ENCODE measurements at places on chromosomes 6 and 20.

GRCh38 chr20:58070664-58071196 is 157.7 kb downstream of the ANKRD60 start:
- no peak for DNase-seq

DNA sequence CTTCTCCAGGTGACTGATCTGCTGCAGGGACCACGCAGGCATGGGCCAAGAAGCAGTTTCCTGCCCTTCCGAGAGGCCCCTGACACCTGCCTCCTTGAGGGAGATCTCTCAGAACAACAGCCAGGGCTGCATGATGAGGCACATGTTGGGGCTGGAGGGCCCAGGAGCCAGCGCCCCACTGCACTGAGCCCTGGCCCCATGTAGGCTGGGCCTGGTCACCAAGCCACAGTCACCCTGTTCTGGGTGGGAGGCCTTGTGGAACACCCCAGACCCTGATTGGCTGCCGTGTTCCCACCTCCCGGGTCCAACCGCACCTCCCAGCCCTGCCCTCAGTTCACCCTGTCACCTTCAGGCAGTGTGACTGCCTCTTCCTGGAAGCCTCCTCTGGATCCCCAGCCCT is 174.2 kb downstream of the TAF4 start:
- no peak for DNase-seq

DNA sequence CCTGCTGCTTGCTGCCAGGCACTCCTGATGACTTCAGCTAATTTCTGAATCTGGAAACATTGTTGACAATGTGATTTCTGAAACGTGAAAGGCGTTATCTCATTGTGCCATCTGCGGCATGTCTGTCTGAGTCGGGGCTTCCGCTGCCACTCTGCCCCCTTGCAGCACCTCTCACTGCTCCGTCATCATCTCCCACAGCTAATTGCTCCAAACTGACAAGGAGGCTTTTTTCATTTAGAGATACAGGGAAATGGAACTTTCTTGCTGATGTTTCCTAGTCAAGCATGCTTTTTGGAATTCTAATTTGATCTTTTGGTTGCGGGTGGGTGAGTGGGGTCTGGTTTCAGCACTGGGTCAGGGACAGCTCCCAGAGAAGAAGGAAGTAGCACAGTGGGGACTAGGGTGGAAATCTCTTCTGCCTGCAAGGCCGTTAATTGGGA is 233.5 kb downstream of the DHX35 start:
- no peak for DNase-seq

DNA sequence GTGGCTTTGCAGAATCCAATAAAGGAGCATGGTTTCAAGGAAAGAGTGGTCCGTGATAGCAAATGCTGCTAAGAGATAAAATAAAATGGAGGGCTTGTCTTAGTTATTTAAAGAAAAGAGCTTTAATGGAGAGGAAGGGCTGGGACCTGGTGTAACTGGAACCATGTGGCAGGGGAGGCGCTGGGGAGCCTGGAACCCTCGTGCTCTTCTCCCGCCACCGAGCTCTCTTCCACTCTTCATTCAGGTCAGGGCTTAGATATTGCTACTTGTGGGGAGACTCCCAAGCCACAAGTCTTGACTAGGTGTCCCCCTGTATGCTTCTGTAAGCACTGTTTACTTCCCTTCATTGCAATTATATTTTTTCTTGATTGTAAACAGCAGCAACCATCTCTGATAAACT is 15.2 kb upstream of the ARFGEF3 start:
- DNase-seq: no peak

DNA sequence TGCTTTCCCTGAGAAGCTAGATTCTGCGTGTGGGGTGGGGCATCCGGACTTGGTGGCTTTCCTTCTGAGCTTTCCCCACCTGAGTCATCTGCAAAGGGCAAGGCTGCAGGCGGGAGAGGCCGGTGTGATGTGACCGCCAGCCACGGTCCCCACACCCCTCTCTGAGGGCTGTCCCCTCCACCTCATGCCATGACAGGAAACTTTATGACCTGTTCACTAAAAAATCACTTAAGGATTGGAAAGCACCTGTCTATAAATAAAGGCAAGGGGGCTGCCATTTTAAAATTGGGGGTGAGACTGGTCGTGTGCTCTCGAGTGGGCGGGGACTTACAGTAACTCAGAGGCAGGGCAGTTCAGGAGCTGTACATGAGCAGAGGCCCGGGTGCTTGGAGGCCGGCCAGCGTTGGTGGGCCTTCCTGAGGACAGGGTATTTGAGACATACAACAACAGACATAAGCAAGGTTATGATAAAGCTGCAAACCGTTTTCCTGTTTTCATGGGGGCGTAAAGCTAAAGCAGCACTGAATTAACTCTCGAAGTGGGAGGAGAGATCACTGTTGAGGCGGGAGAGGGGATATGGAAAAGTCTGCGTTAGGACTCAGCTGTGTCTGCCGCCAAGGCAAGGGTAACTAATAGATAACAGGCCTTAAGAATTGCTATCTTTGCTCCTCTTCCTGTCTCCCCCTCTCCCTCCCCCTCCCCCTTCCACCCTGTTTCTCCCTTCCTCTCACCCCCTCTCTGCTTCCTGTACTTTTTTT is 16.1 kb upstream of the SERPINB1 start:
- DNase-seq: peak; percentile 44

DNA sequence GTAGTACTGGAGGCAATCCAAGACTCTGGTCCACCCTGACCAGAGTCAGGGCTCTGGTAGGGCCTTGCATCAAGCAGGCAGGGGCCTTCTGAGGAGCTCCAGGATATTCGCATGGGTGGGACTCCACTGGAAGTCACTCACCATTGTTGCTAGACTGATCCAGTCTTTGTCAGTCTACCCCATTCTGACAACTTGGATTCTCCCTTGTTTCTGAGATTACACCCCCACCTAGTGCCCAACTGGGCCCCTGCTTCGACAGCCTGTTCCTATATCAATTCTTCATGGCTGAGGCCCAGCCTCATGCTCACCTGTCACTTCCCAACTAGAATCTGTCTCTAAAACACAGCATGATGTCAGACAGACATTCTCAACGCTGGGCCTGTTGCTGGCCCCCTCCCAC is 5.2 kb downstream of the SLC35D3 start:
- no peak for DNase-seq

- DNase-seq: no peak
These were observed 555.8 kb downstream of the PKHD1 start for GRCh38 chr6:51531623-51532022.

DNA sequence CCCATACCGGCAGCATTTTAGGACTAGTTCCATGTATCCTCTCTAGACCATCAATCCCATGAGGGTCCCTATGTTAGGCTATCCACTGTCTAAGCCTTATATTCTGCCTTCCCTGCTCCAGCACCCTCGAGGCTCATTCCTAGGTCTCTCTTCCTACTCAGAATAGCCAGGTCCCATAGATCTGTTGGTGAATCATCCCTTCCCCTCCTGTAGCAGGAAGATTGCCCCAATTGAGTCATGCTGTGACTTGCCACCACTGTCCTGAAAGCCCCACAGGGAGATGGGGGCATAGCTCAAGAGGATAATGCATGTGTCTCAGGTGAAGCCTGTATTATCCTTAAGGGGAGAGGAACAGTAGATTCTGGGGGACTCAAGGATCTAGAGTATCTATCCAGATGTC is 143.1 kb upstream of the MOCS1 start:
- no peak for DNase-seq

- no peak for DNase-seq
These were observed 132.4 kb downstream of the PTPRT start for GRCh38 chr20:43057317-43057716.

- DNase-seq: no peak
These were observed 110.4 kb upstream of the IYD start for GRCh38 chr6:150258381-150258780.

GRCh38 chr6:79949233-79949632 is 1.9 kb upstream of the ELOVL4 start:
- DNase-seq: no peak

GRCh38 chr6:154824076-154824475 is 90.9 kb downstream of the SCAF8 start:
- DNase-seq: no peak

DNA sequence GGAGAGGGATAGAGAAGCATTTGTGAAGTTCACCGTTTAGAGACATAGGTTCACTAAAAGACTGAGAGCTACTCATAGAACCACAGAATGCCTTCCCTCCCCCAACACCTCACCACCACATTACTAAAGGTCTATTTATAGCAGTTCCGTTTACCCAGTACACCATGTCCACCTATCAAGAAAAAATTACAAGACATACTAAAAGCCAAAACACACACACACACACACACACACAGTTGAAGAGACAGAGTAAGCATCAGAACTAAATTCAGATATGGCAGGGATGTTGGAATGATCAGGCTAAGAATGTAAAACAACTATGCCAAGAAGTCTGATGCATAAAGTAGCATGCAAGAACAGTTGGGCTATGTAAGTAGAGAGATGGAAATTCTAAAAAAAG is 52.3 kb downstream of the SLC22A3 start:
- DNase-seq: no peak

DNA sequence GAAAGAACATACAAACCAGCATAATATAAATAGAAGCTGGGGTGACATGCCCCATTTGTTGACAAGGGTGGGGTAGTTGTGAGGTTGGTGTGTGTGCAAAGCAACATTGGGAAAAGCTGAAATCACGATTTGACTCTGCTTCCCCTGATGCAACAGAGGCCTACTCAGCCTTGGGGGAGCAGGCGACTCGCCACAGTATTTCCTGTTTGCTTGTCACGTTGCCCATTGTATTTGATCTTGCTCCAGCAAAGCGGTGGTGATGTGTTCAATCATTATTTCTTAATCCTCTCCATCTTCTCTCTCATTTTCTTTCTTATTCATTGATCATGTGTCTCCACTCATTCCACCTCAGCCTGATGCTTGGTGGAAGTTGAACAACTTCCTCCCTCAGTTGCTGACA is 165.8 kb upstream of the CITED2 start:
- peak; percentile 19 for DNase-seq

DNA sequence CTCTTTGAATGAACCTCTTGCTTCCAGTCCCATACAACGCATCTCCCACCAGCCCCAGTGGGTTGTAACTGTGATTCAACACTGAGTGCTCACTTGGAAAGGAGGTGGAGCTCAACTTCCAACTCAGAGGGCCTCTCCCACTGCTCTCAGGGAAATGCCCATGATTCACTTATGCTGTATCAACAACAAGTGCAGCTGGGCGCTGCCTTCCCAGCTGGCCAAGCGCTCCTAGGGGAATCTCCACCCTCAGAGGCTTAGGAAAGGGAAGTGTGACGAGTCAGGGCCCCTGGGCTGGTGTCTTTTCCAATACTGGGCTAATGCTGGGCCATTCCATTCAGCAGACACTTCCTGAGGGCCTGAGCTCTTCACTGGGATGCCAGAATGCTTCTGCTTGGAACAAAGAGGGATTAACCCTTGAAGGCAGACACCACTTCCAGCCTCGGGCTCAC is 8.1 kb upstream of the OCSTAMP start:
- DNase-seq: no peak

DNA sequence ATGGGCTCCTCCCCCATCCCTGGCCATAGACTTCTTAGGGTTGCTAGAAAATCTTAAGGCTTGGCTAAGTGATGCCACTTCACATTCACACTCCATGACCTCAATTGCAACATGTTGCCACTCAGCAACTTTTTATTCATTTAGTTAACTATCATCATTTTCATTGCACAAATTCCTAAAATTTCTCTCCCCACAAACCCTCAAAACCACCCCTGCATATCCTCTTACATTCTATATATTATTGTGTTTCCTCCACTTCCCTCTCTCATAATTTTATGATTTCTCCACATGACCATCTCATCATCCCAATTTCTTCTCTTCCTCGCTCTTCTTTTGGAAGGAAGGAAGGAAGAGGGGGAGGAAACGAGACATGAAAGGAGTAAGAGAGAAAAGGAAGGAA is 436.0 kb downstream of the HACE1 start:
- DNase-seq: no peak

GRCh38 chr6:71038711-71039344 is 82.0 kb upstream of the B3GAT2 start:
- DNase-seq: no peak

DNA sequence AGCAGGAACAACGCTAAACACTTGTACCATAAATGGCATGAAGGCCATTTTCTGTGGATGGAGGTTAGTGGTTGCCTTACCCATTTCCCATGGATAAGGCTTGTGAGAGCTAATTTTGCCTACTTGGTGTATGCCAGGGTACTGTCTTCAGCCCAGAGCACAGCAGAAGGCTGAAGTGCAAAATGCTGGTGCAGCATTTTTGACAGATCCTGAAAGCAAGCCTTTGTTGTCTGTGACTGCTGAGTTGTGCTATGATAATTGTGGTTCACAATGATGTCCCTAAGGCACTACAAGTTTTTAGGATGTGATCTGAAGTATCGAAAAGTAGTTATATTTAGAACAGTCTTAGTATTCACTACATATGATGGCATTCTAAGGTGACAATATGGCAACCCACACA is 14.7 kb upstream of the HMGN3 start:
- no peak for DNase-seq

- DNase-seq: no peak
These were observed 838.2 kb downstream of the MAFB start for GRCh38 chr20:39850821-39851330.

- DNase-seq: no peak
These were observed 252.7 kb downstream of the DHX35 start for GRCh38 chr20:39214828-39215227.

DNA sequence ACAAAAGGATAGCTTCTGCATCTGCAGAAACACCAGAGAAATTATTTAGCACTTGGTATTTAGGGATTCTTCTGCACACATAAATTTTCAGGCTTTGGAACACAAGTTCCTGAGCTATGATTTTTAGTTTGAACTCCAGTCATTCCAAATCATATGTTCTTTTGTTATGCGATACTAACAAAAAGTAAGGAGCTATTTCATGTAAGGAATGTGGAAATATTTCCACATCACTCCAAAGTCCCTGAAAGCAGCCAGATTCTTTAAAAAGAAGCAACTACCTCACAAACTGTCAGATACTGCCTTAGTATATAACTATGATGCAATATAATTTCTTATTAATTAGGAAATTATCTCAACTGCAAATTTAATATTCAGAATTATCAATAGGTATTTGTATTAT is 106.9 kb downstream of the RNGTT start:
- DNase-seq: no peak

GRCh38 chr6:84801250-84801649 is 36.9 kb upstream of the TBX18 start:
- DNase-seq: no peak

DNA sequence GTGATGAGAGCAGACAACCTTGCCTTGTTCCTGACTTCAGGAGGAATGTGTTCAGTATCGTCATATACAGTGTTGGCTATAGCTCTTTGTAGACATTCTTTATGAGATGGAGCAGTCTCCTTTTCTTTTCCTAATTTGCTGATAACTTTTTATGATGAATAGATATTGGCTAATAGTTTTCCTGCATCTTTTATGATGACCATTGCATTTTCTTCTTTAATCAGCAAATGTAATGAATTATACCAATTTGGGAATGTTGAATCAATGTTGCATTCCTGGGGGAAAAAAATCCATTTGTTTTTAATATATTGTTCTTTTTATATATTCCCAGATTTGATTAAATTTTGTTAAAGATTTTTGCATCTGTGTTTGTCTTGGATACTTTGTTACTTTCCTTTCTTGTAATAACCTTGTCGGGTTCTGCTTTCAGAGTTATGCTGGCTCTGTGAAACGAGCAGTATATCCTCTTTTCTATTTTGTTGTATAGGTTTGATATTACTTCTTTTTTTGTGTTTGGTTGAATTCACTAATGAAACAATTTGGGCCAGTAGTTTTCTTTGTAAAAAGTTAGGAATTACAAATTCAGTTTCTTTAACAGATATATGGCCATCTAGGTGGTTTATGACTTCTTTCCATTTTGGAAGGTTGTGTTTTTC is 23.9 kb downstream of the KDM1B start:
- DNase-seq: no peak

All from stimulated activated CD4-positive, alpha-beta T cell treated with anti-CD3 and anti-CD28 coated beads, Interleukin-15, amount 100 ng/mL, for 1 hour (primary cell).